ENCODE measurements at places on chromosomes 16 and 17.

GRCh38 chr16:20910781-20911321 is 10.3 kb downstream of the LYRM1 start:
- no peak for DNase-seq

DNA sequence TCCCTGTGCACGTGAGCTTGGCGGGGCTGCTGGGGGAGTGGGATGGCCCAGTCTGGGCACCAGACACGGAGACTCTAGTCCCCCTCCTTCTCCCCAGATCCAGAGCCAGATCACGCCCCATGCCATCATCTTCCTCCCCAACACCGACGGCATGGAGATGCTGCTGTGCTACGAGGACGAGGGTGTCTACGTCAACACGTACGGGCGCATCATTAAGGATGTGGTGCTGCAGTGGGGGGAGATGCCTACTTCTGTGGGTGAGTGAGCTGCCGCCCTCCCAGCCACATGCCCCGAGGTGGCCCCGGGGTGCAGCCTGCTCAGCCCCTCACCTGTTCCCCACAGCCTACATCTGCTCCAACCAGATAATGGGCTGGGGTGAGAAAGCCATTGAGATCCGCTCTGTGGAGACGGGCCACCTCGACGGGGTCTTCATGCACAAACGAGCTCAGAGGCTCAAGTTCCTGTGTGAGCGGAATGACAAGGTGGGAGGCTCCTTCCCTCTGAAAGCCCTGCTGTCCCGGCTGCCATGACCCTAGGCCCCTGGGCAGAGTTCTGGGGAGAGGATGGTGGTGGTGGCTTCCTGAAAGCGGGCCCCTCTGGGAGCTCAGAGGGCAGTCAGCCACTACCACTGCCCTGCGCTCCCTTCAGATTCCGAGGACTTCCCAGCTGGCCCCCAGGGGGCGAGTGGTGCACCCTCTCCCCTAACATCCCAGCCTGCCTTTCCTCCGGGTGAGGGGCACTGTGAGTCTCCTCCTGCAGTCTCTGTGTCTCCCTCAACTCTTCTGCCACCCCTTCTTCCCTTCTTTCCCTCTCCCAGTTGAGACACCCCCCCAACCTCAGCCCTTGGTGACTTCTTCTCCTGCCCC is 2.8 kb upstream of the C17orf107 start:
- DNase-seq = no peak

- DNase-seq = no peak
These were observed 36.6 kb downstream of the PHLPP2 start for GRCh38 chr16:71687861-71688260.

DNA sequence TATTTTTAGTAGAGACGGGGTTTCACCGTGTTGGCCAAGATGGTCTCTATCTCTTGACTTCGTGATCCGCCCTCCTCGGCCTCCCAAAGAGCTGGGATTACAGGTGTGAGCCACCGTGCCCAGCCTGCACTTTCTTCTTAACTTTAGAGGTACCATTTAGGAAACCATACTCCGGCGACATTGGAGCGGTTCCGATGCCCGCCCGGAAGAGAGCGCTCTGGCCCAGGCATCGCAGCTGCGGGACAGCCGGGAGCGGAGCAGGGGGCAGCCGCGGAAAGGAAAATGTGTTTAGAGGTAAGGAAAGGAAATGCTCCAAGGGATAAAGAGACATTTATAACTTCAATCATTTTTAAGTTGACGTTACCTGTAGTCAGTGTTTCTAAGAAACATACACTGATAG is 6.0 kb upstream of the HS3ST3B1 start:
- DNase-seq = no peak

GRCh38 chr16:2519711-2520080 is 475 bp upstream of the AMDHD2 start:
- no peak for DNase-seq

DNA sequence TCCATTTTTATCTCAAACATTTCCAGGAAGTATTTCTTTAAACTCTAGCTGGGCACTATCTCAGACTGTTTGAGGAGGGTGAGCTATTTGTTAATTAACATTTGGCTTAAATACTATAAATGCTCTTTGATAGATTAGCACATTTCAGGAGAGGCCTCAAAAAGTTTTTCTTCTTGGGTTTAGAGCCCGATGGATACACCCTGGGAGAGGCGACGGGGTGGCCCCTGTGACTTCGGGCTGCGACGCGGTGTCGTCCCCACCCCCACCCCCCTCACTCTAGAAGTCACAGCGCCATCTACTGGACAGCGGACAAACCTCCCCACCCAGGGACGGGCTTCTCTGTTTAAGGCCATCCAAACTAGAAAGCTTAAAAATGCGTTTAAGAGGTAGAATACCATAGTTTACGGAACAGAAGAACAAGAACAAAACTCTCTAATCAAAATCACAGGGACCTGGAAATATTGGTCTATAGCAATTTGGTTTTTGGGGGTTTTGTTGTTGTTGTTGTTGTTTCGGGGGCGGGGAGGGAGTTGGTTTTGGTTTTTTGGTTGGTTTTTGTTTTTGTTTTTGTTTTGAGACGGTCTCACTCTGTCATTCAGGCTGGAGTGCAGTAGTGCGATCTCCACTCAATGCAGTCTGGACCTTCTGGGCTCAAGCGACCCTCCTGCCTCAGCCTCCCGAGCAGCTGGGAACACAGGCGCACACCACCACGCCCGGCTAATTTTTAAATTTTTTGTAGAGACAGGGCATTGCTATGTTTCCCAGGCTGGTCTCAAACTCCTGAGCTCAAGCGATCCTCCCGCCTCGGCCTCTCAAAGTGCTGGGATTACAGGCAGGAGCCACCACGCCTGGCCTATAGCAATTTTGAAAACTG is 254.4 kb downstream of the C16orf95 start:
- peak; percentile 53 for DNase-seq

- DNase-seq = peak; percentile 97
These were observed 73.1 kb downstream of the CCDC182 start for GRCh38 chr17:57671667-57672632.

- DNase-seq = no peak
These were observed 38.0 kb upstream of the SNN start for GRCh38 chr16:11630046-11630767.

DNA sequence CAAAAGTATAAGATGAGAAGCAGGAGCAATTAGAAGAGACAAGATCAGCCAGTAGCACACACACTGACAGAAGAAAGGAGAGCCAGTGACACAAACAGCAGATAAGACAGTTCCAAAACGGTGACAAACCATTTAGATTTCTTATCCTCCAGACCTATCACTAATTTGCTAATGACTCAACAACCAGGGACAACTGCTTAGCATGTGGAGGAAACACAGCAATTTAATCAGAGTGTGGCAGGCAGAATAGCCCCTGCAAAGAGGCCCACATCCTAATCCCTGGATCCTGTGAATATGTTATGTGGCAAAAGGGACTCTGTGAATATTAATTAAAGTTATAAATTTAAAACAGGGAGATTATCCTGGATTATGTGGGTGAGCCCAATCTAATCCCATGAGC is 81.1 kb downstream of the CACNG1 start:
- no peak for DNase-seq

DNA sequence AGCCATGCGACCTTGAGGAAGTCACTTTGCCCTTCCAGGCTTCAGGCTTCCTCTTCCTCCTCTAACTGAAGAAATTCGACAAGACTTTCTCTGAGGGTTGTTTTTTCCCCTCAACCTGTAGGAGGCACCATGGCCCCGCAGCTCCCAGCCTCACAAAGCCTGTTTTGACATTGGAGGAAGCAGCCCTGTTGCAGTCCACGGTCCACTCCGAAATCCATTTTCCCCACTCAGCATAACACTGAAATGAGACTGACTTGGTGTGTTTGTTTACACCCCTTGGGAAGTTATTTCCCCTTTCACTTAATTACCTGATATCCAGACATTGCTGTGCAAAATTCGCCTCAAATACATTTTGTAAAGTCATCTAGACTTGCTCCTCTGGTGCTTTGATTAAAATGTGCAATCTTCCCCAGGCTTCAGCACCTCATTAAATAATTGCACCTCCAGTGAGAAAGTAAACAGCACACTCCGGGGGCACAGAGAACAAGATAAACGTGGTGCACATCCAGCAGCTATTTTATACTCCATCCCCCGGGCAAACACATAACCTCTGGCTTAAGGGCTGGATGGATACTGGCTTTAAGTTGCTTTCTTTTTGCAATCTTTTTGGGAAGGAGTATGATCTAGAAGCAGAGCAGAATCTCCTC is 41.4 kb upstream of the PIRT start:
- DNase-seq = peak; percentile 44

- DNase-seq = no peak
These were observed 5.2 kb upstream of the CDH8 start for GRCh38 chr16:62041401-62041800.

- no peak for DNase-seq
These were observed 15.9 kb upstream of the SLC38A10 start for GRCh38 chr17:81310949-81311550.

DNA sequence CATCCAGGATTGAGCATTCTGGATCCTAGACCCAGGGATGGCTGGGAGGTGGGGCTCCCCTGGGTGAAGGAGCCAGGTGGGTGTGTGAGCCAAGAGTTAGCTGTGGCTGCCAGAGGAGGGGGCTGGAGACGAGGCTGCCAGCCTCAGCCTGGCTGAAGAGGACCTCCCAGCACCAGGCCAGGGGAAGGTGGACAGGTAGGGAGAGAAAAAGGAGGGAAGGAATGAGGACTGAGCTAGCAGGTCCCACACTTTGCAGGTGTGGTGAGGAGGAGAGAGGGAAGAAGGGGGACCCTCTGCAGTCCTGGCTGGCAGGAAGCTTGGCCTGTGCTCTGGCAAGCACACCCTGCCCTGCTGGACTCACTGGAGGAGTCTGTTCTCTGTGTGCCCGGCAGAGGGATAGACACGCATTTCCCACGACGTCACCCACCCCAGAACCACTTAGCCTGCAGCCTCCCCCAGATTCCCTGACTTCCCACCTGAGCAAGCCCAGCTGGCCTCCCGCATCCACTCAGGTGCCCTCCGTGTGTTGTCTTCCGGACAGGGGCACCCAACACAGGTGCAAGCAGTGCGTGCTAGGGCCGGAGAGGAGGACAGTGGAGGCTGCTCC is 42.0 kb downstream of the SOCS3 start:
- DNase-seq = no peak

- no peak for DNase-seq
These were observed 127.8 kb downstream of the C16orf95 start for GRCh38 chr16:87189426-87189825.

DNA sequence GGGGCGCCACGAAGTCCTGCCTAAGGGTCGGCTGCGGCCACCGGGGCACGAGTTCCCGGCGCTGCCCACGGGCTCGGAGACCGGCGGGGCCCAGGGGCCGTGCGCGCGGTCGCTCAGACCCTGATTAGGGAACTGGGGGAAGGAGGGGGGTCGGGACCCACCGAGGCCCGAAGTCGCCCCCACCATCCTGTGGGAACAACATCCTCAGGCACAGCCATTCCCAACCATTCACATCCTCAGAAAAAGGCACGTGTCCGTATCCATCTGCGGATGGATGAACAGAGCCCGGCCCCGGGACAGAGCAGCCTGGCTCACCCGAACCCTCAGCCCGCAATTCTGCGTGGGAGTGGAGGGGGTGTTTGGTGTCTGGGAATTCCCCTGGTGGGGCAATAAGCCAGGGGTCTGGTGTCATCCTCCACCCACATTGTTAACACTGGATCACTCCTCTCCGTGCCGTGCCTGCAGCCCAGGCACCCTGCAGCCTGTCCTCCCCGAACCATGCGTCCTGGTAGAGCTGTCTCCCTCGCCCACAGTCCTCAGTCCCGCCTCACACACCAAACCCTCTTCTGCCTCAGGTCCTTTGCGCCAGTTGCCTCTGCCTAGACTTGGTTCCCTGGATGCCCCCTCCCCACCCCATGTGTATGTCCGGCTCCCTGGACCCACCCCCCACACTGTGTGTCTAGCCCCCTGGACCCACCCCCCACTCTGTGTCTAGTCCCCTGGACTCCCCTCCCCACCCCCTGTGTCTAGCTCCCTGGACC is 789 bp upstream of the CCDC57 start:
- peak; percentile 69 for DNase-seq

DNA sequence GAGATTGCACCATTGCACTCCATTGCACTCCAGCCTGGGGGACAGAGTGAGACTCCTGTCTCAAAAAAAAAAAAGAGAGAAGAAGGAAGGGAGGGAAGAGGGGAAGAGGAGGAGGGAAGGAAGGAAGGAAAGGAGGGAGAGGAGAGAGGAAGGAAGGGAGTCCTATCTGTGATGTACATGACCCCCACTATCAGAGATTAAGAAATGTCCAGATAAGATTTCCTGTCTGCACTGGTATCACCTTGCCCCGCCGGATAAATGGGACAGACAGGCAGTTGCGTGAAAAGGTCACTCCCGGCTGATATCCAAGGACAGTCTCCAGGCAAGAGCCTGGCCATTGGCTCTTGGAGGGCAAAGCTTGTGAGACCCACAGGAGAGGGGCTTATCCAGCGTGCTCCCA is 5.2 kb upstream of the ZFPM1 start:
- no peak for DNase-seq

DNA sequence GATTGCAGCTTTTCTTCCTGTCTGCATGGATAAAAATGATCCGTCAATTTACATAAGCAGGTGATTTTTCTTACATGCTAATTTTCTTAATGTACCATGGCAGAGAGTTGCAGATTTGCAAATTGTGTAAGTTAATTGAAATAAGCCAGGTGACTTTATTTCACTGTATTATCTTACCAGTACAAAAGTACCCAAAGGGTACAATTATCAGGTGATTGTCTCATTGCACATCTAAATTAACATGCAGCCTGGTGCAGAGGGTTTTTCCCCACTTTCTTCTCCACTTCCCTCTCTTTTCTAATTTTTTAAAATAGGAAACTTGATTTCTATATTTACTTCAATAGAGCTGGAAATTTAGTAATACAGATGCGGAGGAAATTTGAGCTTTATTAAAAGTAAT is 11.2 kb downstream of the NLK start:
- no peak for DNase-seq

GRCh38 chr16:4505356-4506147 is 29.4 kb downstream of the HMOX2 start:
- DNase-seq = peak; percentile 38

DNA sequence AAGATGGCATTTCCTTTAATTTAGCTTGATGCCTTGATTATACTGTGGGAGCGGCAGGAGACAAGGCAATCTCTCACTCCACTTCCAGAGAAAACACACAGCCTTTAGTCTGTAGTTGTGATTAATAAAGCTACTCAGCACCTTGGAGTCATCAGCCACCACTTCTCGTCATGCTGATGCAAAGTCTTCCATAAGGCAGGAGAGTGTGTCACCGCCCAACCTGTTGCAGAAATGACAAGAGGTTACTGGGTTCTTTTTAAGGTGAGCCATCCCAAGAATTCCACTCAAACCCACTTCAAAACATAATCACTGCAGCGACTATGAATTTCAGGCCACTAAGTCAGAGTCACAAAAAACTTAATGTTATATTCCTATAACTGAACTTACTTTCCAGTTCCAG is 223.9 kb upstream of the TOX3 start:
- DNase-seq = no peak

Measured in posterior cingulate gyrus (tissue), 11 donors.